ENCODE measurements at places on chromosomes 13 and 19. TPM values are rescaled to one million over a fixed set of nuclear protein-coding genes. Genes with fewer than 3 reads are reported as not detected.
A peak's percentile ranks its signal among the peaks of the same experiment; 100 is the strongest.

Gene DLL3
- total RNA-seq, result not detected

Gene ANKRD24
- total RNA-seq, result 0.91 TPM

Gene ZNF730
- total RNA-seq, result not detected

GRCh38 chr13:101552786-101553185, 100.3 kb downstream of the ITGBL1 start:
- H3K27me3 ChIP-seq, result peaks cover 13% of the 10 kb centered on the region
- no peaks in the 10 kb centered on the region for H3K36me3 ChIP-seq
- DNase-seq, result no peak

GRCh38 chr13:30329009-30329585, 21.7 kb upstream of the KATNAL1 start:
- H3K36me3 ChIP-seq, result no peaks in the 10 kb centered on the region
- H3K4me3 ChIP-seq, result no peak overlapping the region
- peaks cover 9% of the 10 kb centered on the region for H3K4me1 ChIP-seq
- DNase-seq, result no peak
- no peak overlapping the region for H3K27ac ChIP-seq

GRCh38 chr13:33207615-33207961, 78.0 kb downstream of the STARD13 start:
- peaks cover 62% of the 10 kb centered on the region for H3K27me3 ChIP-seq
- no peaks in the 10 kb centered on the region for H3K36me3 ChIP-seq
- peaks cover 10% of the 10 kb centered on the region for H3K4me1 ChIP-seq

DNA sequence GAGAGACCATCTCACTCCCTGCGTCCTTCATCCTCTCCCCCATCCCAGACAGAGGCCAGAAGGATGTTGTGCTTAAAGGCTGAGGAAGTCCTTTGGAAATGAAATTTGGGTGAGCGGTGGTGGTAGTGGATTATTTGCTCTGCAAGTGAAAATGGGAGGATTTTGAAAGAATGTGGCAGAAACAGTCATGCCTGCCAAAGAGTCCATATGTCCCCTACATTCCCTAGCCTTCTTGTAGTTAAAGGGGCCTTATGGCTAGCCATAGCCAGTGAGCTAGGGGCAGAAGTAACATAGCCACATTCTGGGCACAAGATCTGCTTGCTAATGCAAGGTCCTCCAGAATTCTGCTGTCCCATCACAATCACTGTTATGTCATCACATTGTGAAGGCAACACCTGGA, 360.2 kb upstream of the TSHZ3 start:
- H3K4me1 ChIP-seq, result no peaks in the 10 kb centered on the region
- peaks cover 2% of the 10 kb centered on the region for H3K36me3 ChIP-seq
- no peak for DNase-seq

DNA sequence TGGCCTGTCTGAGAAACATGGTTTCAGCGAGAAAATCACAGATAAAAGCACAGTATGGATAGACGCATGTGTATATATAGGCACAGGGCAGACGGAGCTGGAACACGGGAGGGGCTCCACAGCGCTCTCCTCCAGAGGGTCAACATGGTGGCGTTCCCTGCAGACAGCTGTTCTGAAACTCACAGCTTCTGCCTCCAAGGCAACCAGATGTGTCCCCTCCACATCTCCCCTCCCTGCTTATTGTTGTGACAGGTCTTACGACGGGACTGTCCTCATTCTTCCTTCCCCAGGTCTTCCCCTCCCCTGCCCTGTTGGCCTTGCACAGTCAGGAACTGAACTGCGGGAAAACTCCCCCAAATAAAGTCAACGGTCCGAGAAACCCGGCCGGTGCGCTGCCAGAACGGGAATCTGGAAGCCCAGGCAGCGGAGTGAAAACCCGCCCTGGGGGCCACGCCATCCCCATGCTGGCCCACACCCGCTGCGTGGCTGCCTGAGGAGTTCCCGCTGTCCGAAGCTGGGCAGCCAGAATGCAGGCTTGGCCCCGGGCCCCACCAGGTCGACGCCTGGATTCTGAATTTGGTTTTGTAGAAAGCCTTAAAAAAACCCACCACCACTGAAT, 2.6 kb upstream of the TIMM13 start:
- peaks cover 8% of the 10 kb centered on the region for H3K4me1 ChIP-seq
- peak overlapping the region; percentile 62 for H3K27ac ChIP-seq
- no peak for DNase-seq
